ENCODE measurements at places on chromosomes 7 and 10.

DNA sequence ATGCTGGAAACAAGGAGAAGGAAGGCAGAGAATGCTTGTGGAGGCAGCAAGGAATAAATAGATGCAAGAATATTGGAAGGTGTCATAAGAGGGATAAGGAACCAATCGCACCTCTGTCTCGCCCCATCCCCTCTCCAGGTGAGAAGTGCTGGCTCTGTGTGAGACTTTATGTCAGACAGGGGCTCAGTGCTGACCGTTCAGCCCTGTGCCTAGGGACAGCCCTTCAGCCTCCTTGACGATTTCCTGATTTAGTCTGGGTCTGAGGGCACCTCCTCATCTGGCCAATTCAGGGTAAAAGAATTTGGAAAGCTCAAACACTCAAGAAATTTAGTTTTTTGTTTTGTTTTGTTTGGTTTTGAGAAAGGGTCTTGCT is 54.9 kb downstream of the FAM241B start:
- no peak for DNase-seq

DNA sequence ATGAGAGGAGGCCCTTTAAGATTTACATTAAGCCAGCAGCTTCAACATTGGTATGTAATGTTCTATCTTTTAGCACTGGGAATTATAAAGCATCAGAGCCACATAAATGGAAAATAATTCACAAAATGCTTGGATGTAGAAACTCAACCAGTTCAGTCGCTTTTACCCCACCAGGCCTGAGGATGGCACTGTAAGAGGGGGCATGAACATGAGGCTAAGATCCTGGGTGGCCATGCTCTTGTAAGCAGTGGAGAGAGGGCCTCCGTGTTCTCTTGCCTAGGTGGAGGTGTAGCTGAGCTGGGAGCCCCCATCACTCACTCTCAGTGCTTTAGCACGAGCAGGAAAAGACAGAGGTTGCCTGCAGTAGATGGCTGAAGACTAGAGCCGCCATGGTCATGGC is 238.8 kb downstream of the FANK1 start:
- no peak for DNase-seq

DNA sequence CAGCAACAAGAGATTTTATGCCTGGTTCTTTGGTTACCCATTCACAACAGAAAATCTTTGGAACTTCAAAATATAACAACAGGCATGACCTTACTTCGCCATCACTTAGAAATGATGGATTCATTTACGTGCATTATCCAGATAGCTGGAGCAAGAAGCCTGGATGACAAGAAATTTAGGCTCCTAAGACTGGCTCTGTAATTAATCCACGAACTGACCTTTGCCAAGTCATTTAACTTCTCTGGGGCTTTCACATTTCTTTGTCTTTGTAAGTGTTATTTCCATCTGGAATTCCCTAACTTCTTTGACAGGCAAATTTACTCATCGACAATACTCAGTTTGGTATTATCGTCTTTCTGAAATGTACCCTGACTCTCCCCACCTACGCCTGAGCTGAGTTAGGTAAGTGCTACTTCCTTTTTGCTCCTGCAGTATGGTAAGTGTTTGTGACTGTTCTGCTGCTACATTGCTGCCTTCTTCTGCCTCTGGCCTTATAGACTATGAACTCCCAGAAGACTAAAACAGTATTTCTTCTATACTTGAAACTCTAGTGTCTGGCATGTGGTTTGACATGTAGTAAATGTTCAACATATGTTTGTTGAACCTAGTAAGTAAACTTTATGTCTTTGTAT is 5.5 kb upstream of the MDFIC start:
- no peak for DNase-seq

- no peak for DNase-seq
Observed at GRCh38 chr10:55369670-55370420, 568.8 kb upstream of the PCDH15 start.

- no peak for DNase-seq
Observed at GRCh38 chr10:132361581-132362101, 29.6 kb downstream of the LRRC27 start.

- no peak for DNase-seq
Observed at GRCh38 chr10:75418293-75418692, 13.1 kb upstream of the LRMDA start.

GRCh38 chr7:38830826-38831225 is 78.2 kb downstream of the VPS41 start:
- no peak for DNase-seq

- DNase-seq = no peak
Observed at GRCh38 chr10:121590772-121591171, 7.5 kb downstream of the FGFR2 start.

DNA sequence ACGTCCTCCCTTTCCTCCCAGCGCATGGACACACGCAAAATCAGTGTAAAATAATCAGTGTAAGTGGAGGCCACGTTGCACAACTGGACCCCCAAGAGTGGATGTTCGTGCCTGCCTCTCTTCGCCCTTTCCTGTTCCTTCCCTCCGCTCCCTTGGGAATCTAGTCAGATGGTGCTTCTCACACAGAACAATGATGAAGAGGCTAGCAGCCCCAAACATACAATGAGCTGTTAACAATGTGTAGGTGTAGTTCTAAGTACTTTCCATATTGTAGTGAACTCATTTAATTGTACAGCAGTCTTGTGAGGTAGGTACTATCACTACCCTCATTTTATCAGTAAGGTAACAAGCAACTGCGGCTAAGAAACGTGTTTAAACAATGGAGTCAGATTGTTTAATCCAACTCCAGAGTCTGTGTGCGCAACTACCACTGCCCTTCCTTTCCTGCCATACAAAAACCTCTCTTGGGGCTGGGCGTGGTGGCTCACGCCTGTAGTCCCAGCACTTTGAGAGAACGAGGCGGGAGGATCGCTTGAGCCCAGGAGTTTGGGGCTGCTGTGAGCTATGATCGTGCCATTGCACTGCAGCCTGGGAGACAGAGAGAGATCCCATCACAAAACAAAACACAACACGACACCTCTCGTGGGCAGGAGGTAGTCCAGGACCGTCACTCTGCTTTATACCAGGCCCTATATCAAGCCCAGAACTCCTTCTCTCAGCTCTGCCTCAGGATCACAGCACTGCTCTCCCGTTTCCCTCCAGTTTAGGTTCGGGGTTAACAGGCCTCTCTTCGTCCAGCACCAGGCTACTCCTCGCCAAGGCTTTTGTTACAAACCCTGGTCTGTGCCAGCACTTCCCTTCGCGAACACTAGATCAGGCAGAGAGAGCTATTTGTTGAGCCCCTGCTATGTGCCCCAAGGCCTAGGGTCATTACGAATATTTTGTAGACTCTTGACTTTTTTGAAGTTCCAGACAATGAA is 1.1 kb downstream of the FKBP9 start:
- DNase-seq = no peak

DNA sequence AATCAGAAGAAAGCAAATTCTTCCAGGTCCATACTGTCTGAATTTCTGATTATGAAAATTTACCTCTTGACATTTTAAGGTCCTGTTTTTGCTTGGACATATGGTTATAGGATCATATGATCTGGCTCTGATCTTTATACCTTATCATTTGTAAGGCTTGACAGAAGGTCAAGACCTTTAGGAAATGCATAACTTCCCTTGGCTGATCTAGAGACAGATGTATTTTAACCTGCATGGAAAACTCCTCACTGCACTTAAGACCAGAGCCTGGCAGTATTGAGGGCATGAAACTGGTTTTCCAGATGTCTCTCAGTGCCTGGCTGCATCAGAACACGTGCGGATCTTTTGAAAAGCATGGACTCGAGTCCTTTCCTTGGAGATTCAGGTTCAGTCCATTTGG is 55.9 kb downstream of the TRRAP start:
- no peak for DNase-seq

- DNase-seq = no peak
Observed at GRCh38 chr7:36064676-36065075, 88.4 kb upstream of the EEPD1 start.

- no peak for DNase-seq
Observed at GRCh38 chr7:127683776-127684681, 32.0 kb downstream of the SND1 start.

DNA sequence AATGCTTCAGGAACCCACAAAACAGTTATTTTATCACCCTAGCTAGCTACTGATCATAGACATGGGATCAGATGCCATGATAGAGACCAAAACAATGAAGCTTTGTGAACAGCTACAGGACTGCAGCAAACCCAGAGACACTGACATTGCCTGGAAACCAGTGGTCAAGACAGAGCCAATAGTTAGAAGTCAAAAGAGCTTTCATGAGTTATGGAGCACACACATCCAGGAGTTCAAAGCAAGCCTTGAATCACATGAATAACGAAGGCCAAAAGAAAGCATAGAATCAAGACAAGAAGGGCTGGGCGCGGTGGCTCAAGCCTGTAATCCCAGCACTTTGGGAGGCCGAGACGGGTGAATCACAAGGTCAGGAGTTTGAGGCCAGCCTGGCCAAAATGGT is 34.5 kb upstream of the GSAP start:
- no peak for DNase-seq

Data from activated CD8-positive, alpha-beta memory T cell treated with anti-CD3 and anti-CD28 coated beads for 48 hours (primary cell).